ENCODE measurements at places on chromosomes 3 and 15.

DNA sequence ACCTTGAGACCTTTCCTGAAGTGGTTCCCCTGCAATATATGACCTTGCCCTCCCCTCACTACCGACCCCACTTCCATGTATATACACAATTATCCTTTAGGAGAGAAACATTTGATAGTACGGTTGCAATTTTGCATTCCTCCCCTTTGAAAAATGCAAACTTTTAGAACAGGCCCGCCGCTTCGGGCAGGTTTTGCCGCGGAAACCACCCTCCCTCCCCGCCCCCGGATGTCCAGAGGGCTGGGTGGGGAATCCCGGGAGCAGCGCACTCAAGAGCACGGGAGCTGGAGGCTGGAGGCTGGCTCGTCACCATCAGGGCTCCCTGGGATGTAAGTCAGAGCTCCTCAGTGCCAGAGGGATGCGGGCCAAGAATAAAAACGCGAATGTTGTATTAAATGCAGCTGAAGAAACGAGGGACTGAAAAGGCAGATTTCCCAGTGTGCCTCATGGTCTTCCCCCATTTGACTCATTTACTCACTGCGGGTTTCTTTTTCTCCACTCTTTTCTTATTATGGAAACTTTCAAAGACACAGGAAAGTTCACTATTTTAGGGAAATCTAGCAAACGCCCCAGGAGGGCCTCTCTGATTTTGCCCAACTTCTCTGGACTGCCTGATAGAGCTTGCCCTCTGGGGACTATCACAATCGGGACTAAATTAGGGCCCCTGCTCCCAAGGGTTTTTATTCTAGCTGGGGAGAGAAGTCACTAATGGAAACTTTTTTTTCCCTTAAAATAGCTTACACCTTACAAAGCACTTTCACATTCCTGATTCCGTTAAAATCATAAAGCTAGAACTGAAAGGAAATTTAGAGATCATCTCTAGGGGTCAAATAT is 2.9 kb upstream of the USP3 start:
- no peak for DNase-seq

GRCh38 chr15:65020419-65020818 is 9.0 kb downstream of the MTFMT start:
- no peak for DNase-seq

- no peak for DNase-seq
Observed at GRCh38 chr15:48278666-48279065, 52.6 kb upstream of the DUT start.

- no peak for DNase-seq
Observed at GRCh38 chr3:170725285-170725731, 139.4 kb upstream of the SLC7A14 start.

DNA sequence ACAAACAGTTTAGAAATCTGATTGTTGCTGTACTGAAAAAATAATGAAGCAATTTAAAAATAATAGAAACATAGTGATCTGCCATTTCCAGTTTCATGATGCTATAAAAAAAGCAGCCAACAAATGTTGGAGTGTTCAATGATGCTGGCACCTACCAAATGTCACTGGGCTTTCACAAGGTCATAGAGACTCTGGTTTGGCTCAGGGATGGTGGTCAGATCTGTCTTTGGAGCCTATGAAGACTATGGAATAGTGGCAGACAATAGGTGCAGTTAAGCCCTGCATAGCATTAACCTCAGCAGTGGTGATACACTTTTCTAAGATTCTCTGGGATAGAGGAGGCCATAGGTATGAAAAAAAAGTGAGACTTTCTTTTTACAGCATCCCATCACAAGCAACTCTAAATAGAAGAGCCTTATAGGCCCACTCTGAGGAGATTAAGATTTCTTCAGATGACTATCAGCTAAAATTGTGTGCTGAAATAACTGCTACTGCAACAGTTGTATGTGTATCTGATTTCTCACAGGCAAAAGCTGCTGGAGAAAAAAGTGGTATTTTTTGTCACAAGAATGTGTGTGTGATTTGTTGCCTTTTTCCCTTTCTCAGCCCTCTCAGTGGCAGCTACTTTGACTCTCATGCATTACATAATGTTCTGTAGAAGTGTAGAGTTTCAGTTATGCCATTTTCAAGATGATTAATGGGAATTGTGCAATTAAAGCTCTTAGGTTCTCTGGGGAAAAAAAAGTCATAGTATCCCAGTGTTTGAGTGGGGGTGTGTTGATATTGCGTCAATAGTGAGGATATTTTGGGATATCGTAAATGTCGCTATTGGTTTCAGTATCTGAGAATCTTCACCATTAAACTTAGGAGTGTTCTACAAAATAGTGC is 137.4 kb downstream of the MBNL1 start:
- no peak for DNase-seq

DNA sequence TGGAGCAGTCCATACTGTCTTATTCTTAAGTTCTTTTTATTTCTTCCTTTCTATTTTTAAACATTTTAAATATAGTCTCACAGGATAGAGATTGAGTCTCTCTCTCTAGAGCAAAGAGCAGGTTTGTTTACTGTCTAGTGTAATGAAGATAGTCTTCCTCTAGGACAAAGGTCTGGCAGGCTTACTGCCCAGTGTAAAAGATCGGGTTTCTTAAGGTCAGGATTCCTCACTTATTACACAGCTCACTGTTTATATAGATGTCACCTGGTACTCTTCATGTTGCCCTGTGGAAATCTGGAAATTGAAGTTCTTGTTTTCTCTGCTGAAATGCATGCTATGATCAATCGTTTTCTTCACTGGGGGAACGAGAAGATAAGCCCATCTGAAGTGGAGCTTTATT is 76.0 kb downstream of the ZBBX start:
- no peak for DNase-seq

DNA sequence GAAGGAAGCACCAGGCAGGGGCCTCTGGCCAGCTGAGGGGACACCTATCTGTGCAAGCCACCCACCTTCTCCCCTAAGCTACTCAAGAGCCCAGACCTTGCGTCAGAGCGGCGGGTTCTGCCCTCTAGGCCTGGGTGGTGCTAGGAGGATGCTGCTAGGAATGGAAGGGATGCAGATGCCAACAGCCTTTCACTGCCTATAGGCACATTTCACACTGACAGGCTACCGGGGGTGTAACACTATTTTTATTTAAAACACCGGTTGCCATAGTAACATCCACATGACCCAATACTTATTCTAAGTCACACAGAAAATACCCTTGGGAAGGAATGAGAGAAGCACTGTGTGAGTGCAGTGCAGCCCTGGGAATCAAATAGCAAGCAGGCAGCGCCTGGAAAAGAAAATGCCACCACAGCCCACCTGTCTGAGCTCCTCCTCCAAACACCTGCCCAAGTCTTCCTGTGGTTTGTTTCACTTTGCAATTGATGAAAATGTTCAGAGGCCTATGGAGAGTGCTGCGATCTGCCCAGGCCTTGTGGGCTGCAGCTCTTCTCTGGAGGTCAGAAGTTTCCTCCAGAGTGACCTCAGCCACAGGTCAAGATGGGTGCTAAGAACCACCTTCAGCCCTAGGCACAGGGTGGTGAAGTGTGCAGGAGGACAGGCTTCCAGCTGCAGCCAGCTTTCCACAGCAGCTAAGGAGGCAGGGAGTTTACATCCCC is 113.5 kb upstream of the TOPAZ1 start:
- no peak for DNase-seq

- DNase-seq: no peak
Observed at GRCh38 chr15:61118885-61119284, 110.2 kb downstream of the RORA start.

GRCh38 chr3:88779482-88779881 is 327.9 kb upstream of the EPHA3 start:
- no peak for DNase-seq

DNA sequence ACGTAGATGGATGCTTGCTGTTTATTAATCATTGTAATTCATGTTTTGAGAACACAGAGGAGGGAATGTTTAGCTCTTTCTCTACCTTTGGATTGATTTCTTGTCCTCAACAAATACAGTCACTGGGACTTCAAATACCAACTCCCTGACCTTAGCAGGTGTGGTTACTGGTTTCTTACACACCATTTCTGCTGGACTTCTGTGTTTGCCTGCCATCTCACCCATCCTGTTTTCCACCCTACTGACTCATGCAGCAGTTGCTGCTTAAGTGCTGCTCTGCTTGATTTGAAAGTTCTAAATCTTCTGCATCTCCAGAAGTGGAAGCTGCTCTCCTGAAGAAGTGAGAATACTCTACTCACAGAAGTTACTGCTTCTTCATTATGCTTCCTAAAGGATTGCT is 170.3 kb downstream of the ZPLD1 start:
- no peak for DNase-seq

DNA sequence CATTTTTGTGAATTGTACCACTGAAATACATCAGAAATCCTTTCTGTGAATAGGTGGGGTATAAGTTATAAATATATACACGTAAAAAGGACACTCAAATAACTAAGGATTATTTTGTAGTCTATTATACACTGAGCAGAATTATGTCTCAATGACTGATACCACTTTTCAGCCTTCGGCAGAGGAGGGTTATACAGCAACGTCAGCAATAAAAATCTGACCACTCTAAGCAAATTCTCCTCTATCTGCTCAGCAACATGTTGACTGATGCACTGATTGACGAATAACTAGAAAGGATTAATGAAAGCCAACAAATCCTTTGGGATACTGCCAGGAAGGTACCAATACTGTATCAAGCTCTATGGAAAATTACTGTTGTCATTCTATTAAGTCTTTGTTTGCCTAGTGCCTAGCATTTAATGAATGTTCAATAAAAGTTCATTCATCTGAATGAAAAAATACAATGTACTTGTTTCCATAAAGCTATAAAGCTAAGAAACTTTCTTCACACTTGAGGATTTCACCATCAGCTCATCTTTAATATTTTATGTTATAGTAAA is 5.2 kb downstream of the ARPP19 start:
- no peak for DNase-seq

GRCh38 chr3:127754411-127755304 is 67.7 kb downstream of the MGLL start:
- no peak for DNase-seq

DNA sequence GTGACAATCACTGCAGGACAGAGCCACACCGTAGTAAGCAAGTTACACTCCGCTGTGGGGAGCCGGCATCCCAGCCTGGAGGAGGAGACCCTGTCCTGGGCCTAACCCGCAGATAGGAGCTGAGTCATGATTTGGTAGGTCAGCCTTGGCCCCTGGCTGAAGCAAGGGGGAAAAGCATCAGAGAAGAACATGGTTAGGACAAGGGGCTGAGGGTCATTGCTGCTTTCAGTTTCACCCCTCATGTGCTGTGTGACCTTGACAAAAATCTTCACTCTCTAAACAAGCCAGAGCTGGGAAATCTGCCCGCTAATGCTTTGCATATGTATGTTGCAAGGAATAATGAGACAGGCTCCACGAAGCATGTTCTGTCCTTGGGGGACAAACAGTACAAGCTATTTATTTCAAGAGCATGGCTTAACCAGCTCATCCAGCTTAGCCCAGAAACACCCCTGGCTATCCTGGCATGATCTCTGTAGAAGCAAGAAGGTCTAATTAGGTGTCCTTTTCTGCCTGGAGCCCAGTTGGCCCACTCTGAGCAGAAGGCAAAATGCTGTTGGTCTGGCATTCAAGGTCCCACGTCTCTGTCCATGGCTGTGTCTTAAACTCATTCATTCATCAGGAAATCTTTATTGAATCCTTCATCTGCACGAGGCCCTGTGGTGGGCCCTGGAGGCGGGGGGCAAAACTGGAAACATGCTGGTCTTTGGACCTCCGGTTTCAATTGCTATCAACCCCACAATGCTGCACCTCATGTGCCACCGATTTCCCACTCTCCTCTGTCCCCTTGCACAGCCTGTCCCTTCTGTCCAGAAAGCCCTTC is 221.3 kb upstream of the LYSMD4 start:
- DNase-seq: no peak

Measured in T-cell (primary cell).